ENCODE measurements at places on chromosomes 16 and 17.
A peak's percentile ranks its signal among the peaks of the same experiment; 100 is the strongest.

DNA sequence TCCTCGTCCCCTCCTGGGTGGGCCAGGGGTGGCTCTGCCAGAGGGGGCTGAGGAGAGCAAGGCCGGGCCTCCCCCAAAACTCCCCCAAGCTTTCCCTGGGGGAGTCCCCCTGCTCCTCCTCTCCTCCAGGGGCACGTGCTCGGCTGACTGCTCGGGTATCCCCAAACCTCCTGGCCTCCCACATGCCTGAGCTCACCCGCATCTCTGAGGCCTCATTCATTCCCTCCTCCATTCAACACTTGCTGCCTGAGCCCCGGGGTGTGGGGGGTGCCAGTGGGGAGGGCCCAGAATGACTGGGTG lies 83.1 kb downstream of the RTN4RL1 start:
- DNase-seq: no peak

GRCh38 chr17:78735832-78736525 lies 46.1 kb downstream of the CYTH1 start:
- DNase-seq: no peak

GRCh38 chr16:61547626-61548025 lies 488.6 kb downstream of the CDH8 start:
- no peak for DNase-seq

DNA sequence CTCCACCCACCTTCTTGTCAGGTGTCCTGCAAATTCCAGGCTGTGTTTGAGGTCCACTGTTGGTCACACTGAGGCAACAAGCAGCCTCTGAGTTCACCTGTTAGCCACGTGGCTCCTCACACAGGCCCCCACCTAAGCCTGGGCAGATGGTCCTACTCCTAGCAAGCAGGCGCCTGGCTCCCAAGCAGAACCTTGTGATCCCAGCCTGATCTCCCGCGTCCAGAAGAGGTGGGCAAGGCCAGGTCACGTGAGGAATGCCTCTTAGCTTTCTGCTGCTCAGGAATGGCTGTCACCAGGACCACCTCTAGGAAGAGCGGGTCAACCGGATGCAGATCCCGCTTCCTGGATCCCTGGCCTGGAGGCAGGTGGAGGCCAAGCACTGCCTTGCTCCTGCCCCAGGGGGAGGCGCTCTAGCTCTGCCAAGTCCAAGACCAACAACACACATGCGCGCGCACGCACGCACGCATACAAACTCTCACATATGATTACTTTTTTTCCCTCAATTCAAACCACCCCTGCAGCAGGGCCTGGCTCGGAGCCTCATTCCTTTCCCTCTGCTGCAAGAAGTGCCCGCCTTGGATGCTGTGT lies 9.5 kb downstream of the CYB561 start:
- DNase-seq: peak; percentile 23

- peak; percentile 37 for DNase-seq
Observed at GRCh38 chr17:45364531-45365390, 47.9 kb upstream of the MAP3K14 start.

GRCh38 chr16:47519037-47519436 lies 57.9 kb downstream of the PHKB start:
- DNase-seq: no peak

DNA sequence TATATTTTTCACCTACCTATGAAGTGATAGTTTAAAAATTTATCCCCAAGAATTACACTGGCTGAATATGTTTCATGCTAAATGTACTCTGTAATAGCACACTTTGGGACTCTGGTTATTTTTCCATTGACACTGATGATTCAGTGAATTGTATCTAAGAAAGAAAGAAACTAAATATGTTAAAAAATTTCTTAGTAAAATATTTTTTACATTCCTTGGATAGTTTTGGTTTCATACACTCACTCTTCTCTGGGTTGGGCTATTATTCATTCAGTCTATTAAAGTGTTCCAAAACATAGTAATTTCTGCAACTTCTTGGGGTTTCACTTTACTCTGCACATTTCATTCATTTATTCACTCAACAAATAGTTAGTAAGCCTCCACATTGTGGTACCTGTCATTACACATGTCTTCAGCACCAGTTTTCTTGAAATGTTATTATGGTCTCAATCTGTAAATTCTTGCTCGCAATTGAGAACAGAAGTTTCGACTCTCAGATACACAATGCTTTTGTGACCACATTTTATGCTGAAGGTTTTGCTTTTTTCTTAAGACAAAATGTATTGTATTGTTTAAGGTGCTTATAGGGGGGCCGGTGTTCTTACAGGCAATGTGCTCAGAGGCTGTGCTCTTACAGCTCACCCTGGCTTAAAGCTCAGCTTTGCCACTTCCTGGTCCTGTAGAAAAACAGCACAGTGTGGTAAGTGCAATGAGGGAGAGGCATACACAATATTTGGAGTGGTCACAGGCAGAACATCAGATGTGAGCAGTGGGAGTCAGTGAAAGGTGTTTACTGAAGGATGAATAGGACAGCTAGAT lies 17.4 kb downstream of the CNTNAP4 start:
- DNase-seq: no peak

- DNase-seq: no peak
Observed at GRCh38 chr16:35798885-35799426, 2339.5 kb downstream of the TP53TG3F start.

DNA sequence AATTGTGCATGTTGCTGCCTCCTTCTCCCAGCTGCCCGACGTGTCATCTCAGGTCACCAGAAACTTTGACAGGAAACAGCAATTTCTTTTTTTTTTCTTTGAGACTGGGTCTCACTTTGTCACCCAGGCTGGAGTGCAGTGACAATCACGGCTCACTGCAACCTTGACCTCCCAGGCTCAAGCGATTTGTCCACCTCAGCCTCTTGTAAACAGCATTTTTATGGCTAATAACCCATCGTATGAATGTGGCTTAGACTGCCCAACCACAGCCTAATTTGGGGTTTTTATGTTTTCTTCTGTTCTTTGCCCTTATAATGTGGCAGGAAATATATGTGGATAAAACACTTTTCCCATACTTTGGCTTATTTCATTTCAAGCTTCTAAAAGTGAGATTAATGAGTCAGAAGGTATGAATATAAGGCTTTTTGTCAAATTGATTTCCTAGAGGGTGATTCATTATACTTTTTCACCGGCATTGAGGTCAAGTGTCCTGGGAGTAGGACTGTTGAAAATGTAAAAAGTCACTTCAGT lies 31.0 kb upstream of the SLC5A10 start:
- peak; percentile 8 for DNase-seq

DNA sequence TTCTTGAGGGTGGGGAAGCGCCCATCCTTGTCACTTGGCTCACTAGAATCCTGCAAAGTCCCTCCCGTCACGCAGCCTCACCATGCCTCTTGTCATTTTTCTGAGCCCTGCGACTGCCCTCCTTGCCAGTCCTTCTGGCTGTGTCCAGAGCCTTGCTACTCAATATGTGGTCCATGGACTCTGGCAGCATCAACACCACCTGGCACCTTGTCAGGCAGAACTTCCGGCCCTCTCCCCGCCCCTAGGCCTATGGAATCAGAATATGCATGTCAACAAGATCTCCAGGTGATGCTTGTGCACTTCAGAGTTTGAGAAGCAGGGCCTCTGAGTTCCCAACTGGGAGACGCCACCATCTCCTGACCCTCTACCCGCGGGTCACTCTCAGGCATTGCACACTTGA lies 12.1 kb downstream of the PIMREG start:
- no peak for DNase-seq

DNA sequence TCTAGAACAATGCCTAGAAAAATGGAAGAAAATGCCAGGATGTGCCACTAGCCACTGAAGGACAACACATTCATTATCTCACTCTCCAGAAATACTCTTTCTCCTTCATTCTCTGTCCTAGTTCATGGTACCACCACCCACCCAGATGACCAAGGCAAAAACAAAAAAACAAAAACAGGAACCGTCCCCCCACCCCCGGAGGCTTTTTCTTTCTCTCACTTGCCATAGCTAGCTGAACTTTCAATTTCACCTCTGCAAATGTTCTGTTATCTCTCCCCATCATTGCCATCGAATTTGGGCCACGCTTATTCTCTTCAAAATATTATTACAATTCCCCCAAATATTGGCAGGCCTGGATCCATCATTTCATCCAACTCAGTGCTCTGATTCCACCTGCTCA lies 49.0 kb downstream of the SOX9 start:
- no peak for DNase-seq

DNA sequence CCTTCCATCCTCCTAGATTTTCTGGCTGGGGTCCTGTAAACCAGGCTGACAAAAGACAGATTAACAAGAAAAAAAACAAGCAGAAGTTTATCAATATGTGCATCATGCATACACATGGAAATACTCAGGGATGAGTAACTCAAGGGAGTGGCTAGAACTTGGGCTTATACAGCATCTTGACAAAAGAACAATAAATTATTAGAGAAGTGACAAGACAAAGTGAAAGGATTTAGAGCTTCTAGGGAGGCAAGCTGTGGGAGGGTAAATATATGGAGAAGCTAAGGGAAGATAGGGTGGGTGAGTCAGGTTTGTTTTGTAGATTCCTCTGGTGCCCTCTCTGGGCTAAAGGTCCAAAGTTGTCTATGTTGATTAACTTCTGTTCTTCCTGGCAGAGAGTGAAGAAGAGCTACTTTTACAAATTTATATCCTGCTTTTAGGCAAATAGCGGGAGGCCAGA lies 48.0 kb upstream of the NDRG4 start:
- DNase-seq: peak; percentile 66

DNA sequence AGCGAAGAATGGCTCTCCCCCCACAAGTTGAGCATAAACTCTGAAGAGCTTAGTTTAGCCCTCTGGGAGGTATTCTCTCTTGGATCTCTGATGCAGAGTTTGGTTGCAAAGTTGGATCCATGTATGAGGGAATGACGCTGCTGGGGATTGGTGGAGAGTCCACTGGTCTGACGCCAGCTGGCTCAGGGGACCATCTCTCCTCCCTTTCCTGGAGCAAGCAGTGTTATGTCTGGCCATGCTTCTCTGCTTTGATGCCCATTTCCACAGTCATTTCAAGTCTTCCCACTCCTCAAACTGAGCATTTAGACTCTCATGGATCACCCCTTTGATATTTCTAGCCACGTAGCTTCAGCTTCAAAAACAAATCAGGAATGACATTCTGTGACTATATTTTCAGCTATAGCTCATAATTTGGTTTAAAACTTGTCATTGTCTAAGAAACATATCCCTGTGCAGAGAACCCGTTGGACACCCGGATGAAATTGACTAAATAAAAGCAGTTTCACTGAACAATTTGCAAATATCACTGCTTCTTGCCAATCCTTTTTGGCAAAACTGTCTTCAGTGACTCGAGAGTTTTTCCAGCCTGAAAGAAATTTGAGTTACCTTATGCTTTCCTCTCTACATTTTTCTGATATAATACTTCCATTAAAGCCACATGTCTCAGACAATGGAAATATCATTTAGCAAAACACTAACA lies 193.4 kb upstream of the CDH11 start:
- no peak for DNase-seq

GRCh38 chr17:20706751-20707373 lies 127.3 kb downstream of the CDRT15L2 start:
- peak; percentile 48 for DNase-seq

- DNase-seq: peak; percentile 29
Observed at GRCh38 chr17:78510141-78511075, 66.8 kb downstream of the DNAH17 start.

GRCh38 chr16:51133688-51134087 lies 17.4 kb downstream of the SALL1 start:
- no peak for DNase-seq

DNA sequence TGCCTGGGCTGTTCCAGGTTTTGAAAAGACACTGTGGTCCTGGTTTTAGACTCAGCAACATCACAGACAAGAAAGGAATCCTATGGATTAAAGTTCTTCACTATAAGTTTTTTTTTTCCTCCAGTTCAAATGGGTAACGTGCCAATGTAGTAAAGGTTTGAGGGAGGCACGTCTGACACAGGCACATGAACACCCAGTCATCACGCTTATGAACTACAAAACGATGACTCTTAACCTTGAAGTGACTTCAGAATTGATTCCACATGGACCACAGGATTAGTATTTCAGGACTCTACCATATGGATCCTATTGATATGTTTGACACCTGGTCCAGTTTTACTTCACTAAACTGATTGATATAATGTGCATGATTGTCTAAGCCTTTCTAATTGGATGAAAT lies 2.3 kb downstream of the PRMT7 start:
- DNase-seq: no peak

DNA sequence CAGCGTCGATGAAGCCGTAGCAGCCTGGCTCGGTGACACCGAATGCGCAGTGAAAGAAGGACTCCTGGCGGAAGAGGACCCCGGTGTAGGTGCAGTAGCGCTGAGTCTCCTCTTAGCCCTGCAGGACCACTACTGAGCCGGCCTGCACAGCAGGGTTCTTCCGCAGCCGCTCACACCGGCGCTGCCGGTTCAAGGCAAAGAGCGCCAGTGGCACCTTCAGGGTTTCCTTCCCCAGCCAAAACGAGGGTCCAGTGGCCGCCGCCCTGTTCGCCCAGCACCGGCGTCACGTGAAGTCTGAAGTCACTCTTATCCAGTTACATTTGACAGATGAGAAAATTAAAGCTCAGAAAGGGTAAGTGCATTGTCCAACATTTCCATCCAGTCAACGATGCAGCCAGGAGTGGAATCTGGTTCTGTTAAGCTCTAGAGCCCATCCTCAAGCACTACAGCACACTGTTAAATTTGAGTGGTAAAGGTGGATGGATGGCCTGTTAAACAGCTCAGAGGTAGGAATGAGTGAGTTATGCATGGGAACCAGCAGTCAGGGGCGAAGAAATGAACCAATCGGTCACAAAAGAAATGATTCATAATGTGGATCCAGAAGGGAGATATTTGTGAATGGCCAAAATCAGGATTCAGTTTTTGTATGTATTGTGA lies 50.2 kb upstream of the SMIM36 start:
- DNase-seq: no peak

DNA sequence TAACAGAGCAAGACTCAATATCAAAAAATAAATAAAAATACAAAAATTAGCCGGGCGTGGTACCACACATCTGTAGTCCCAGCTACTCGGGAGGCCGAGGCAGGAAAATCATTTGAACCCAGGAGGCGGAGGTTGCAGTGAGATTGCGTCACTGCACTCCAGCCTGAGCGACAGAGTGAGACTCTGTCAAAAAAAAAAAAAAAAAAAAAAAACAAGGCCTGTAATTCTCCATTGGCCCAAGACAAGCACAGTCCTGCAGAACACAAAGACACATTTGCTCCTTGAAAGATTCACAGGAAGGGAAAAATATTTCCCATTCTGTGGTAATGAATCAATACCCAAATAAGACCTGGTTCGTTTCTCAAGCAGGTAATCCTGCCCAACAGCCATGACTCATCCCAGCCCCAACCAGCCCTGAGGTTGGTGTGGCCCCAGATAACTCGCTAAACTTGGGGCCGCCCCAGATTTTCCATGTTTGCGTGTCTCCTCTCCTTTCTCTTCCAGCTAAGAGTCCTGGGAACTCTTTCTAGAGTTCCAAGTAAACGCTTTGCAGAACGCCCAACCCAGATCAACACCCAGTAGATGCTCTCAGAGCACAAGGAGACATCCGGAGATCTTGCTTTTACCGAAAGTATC lies 40.3 kb upstream of the SNN start:
- peak; percentile 63 for DNase-seq

DNA sequence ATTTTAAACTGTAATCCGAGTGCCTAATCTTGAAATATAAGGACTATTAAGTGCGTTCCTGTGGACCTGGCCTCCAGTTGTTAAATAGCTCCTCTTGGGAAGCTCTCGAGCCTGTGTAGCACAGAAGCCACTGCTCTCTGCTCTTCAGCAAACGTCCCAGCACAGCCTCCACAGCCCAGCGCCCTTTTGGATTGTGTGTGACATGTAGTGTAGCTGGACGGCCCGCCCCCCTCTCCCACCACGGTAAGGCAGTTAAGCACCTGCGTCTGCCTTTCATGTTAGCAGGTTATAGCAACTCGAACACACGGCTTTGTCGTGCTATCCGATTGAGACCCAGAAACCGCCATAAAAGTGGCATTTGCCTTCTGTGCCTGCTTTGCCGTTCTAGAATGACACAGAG lies 79.2 kb upstream of the CHMP6 start:
- DNase-seq: no peak
